ENCODE measurements at places on chromosomes 1 and 21.

DNA sequence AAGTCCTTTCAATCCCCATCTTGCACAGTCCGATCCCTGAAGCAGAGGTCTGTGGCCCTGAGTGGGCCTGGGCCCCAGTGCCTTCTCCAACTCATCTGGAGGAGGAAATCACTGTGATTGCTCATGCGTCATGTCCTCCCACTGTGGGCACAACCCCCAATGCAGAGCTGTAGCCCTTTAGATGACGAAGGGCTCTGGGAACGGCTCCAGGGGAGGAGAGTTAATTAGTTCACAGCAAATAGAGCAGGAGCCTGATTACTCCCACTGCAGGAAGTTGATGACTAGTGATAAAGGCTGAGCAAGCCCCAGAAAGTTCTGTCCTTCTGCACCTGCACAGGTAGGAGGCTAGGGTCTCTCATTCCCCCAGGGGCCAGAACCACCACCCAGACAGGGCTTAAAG is 111.5 kb downstream of the CCDC185 start:
- DNase-seq: peak; percentile 76

DNA sequence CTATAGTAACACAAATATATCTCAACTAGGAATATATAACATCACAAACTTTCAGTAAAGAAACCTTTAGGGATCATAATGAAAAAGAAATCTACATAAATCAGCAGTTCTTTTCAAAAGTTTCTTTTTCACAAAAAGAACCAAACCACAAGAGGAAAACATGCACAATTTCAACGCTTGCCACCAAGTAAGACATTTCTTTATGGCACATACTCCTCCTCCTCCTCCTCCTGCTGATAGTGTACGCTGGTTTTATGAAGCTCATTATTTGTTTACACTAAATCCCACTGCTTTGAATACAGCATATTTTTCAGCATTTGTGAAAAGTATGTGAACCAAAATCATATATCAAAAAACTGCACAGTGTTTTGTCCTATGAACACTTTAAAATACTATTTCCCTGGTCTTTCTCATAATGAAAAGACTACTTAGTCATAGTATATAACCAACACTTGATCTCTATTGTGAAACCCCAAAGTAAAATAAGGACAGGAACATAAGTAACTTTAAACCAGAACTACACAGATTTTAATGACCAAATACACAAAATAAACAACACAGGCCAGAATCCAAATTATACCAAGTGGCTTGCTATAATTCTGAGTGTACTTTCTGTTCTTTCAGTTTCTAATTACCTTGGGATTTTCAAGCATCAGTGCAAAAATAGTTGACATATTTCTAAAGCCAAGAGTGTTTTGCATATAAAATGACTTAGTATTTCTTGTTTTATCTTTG is 184.2 kb downstream of the EIF4G3 start:
- DNase-seq: no peak

- DNase-seq: no peak
These were observed 31.0 kb downstream of the ZNF691 start for GRCh38 chr1:42877380-42877779.

GRCh38 chr1:50424884-50425375 is 1.7 kb upstream of the DMRTA2 start:
- DNase-seq: no peak

DNA sequence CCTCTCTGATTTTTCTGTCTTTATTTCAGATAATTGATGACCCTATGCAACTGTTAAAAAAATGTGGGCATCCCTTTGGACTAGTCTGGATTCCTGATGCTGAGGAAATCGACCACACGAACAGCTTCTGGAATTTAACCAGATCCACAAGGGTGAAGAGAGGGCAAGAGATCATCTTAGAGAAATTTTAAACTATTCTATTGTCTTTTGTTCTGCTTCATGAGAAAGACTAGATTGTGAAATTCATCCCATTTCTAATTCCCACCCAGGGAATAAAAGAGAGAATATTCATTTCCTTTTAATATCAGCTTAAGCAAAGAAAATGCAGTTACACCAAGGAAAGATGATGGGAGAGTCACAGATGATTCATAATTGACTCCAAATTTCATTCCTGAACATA is 71.8 kb downstream of the DUSP10 start:
- no peak for DNase-seq
